ENCODE measurements at places on chromosomes 7 and 10.

- DNase-seq, result no peak
These were observed 95.6 kb downstream of the KMT2C start for GRCh38 chr7:152340161-152340560.

DNA sequence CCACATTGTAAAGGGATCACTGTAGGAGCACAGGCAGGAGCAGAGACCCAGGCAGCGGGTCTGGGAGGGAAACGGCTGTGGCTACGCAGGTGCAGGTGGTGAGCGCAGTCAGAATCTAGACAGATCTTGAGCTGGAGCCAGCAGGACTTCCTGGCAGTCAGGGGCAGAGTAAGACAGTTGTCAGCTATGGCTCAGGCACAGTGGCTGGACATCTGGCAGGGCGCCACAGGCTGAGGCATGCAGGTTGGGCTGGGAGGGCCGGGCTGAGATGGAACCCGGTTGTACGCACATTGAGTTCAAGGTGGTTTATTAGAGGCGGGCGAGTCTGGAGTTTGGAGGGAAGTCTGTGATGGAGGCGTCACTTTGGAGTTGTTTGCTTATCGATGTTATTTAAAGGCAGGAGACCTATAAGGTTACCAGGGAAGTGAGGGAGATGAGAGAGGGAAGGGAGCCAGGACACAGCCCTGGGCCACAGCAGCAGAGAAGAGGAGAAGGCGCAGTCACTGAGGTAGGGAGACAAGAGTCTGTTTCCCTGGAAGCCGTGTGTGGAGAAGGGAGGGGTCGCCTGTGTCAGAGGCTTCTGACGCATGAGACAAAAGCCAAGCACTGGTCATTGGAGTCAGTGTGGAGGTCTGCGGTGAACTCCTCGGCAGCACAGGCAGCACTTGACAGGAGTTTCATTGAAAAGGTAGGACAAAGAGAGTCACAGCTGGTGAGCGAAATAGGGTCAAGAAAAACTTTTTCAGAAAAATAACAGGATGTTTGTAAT is 73.8 kb downstream of the LANCL2 start:
- no peak for DNase-seq

DNA sequence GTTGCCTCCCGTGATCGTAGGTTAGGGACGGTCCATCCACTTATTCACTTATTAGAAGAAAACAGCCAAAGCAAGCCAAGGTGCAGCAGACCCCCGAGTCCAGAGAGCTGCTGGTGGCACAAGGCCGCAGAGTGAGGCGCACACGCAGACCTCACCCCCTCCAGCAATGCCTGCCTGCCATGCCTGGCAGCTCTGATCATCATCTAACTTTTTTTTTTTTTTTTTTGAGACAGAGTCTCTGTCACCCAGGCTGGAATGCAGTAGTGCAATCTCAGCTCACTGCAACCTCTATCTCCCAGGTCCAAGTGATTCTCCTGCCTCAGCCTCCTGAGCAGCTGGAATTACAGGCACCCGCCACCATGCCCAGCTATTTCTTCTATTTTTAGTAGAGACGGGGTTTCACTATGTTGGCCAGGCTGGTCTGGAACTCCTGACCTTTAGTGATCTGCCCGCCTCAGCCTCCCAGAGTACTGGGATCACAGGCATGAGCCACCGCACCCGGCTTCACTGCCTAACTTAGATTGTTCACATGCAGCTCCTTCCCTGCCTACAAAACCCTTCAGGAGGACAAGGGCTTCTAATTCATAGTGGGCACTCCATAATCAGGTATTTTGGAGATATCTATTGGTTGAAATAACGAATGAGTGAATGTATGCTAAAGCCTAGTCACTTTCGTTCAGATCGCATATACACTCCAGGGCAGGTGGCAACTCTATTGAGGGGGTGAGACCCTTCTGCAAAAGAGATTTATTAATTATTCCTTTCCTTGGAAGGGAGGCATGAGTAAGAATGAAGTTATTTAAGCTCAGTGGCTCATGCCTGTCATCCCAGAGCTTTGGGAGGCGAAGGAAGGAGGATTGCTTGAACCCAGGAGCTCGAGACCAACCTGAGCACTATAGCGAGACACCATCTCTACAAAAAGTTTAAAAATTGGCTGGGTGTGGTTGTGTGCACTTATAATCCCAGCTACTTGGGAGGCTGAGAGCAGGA is 15.9 kb downstream of the TRIM56 start:
- DNase-seq, result no peak

- DNase-seq, result no peak
These were observed 92.1 kb downstream of the CH25H start for GRCh38 chr10:89114846-89115625.

- DNase-seq, result no peak
These were observed 55.4 kb upstream of the MXI1 start for GRCh38 chr10:110151971-110152370.

DNA sequence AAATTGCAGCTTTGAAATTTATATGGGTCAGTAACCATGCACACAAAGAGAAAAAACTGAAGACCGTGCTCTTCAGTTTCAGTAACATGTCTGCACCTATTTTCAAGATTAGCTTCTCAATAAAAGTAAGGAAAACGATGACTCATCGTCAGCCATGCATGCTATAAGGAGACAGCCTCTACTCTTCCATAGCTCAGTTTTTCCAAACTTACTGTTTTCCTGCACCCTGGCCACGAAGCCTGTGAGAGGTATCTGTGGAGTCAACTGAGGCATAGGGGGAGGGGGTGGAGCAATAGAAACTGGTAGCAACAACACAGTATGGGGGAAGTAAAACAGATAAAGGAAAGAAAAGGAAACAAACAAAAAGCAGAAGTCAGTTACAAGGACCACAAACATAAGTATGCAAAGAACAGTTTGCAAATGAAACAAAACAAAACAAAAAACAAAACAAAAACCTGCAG is 58.0 kb downstream of the PDSS1 start:
- no peak for DNase-seq

GRCh38 chr7:47940088-47941013 is 7.9 kb downstream of the PKD1L1 start:
- no peak for DNase-seq

DNA sequence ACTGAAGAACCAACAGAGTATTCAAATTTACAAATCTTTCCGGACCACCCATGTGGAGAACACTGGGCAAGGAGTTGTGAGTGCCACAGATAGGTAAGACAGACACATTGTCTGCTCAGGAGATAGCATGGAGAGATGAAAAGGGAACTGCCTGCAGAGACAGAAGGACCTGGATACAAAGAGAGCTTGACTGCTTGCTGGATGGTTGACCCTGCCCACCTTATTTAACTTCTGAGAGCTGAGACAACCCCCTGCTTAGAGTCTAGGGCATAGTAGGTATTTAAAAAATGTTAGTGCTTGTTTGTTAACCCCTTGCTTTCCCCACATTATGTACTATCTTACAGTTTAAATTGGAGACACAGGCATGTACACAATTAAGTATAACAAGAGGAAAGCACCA is 314.1 kb downstream of the THSD7A start:
- DNase-seq, result no peak

All from GM19239 (cell line).